Activated T-helper 17 cell treated with anti-CD3 and anti-CD28 coated beads, Interleukin-2, amount 50 U/mL, for 72 hours (primary cell): ENCODE measurements at places on chromosomes 7 and 10. TPM values are rescaled to one million over a fixed set of nuclear protein-coding genes. Genes with fewer than 3 reads are reported as not detected.

GRCh38 chr10:97459111-97459510, 13.1 kb downstream of the ZDHHC16 start:
- no peak for ATAC-seq

- ATAC-seq: no peak
These were observed 649.6 kb downstream of the LRMDA start for GRCh38 chr10:76080991-76081390.

Gene GBX1
- total RNA-seq: not detected

DNA sequence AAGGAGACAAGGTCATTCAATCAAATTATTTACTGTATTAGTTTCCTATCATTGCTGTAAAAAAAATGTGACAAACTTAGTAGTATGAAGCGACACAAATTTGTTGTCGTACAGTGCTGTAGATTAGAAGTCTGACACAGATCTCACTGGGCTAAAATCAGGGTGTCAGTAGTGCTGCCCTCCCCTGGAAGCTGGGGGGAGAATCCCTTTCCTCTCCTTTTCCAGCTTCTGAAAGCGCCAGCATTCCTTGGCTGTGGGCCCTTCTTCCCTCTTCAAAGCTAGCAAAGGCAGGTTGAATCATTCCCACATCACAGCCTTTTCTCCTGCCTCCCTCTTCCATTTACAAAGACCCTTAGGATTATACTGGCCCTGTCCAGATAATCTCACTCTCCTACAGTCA, 28.0 kb downstream of the VPS41 start:
- no peak for ATAC-seq

GRCh38 chr10:89392974-89393373, 551 bp downstream of the IFIT1 start:
- ATAC-seq: peak; percentile 49

DNA sequence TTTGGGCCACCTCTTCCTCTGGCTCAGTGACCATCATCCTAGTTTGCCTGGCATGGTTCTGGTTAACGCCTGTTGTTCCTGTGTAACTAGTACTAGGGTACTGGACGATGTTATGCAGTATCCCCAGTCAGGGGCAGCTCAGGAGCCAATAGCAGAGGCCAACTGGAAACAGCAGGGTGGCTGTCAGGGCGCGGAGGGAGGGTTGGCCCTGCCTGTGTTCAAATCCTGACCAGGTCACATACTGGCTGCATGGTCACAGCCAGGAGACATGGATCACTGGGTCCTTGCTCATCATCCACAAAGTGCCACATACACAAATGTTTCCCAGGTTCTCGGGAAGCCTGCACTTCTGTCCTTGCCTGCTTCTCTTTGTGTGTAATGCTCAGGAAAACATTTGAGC, 12.3 kb upstream of the RBP3 start:
- no peak for ATAC-seq

GRCh38 chr7:157309988-157310668, 26.7 kb upstream of the DNAJB6 start:
- ATAC-seq: peak; percentile 43

Gene PTPN20
- 0.85 TPM for total RNA-seq

Gene PON1
- total RNA-seq: not detected
